ENCODE measurements at places on chromosomes 5 and 9. TPM values are rescaled to one million over a fixed set of nuclear protein-coding genes. Genes with fewer than 3 reads are reported as not detected.
A peak's percentile ranks its signal among the peaks of the same experiment; 100 is the strongest.

GNG10 gene
- total RNA-seq = 116 TPM

TCF7 gene
- total RNA-seq = 1.4 TPM

SGCD gene
- 67.0 TPM for total RNA-seq

PCDHA5 gene
- not detected for total RNA-seq

EDIL3 gene
- total RNA-seq = 16.3 TPM

ELOVL7 gene
- not detected for total RNA-seq

GRCh38 chr5:143703659-143704058 is 108.3 kb upstream of the HMHB1 start:
- DNase-seq = no peak
- H3K4me1 ChIP-seq = peaks cover 12% of the 10 kb centered on the region
- no peak overlapping the region for H3K4me3 ChIP-seq
- no peak overlapping the region for H3K27ac ChIP-seq
- H3K36me3 ChIP-seq = no peaks in the 10 kb centered on the region

DNA sequence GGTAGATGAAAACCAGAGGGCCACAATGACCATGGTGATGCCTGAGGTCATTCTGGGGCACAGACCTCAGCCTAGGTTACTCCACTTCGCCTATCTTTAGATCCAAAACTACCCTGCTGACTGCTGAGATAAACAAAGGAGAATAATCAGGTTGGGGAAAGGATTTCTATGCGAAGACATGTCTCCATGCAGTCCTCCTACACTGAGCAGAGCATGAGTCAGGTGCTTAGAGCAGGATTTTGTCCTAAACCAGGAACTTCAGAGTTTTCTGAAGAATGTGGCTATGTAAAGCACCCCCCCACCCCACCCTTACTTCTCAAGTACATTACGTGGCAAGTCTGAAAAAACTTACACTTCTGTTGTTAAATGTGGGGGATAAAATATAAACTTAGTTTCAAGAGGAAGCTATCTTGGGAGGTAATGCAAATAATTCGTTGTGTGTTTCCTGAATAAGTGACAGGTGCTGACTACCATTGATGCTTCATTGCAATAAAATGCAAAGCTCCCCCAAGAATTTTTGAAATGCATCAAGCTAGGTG is 19.4 kb downstream of the PDCD1LG2 start:
- peaks cover 4% of the 10 kb centered on the region for H3K36me3 ChIP-seq
- no peak for DNase-seq
- no peaks in the 10 kb centered on the region for H3K4me1 ChIP-seq
- no peak overlapping the region for H3K27ac ChIP-seq

- H3K4me3 ChIP-seq = no peak overlapping the region
- H3K36me3 ChIP-seq = no peaks in the 10 kb centered on the region
- DNase-seq = peak; percentile 15
- H3K27ac ChIP-seq = no peak overlapping the region
- peaks cover 14% of the 10 kb centered on the region for H3K4me1 ChIP-seq
These were observed 1.1 kb upstream of the ADAMTS2 start for GRCh38 chr5:179346401-179346800.

- H3K4me1 ChIP-seq = peaks cover 7% of the 10 kb centered on the region
- H3K27ac ChIP-seq = peak overlapping the region; percentile 48
- peak; percentile 65 for DNase-seq
- H3K36me3 ChIP-seq = no peaks in the 10 kb centered on the region
- H3K27me3 ChIP-seq = no peaks in the 10 kb centered on the region
- H3K4me3 ChIP-seq = peak overlapping the region; percentile 90
These were observed 563 bp downstream of the SNAPC4 start for GRCh38 chr9:136399176-136400037.

GRCh38 chr5:144102979-144103378 is 67.5 kb downstream of the YIPF5 start:
- H3K4me3 ChIP-seq = no peak overlapping the region
- no peaks in the 10 kb centered on the region for H3K27me3 ChIP-seq
- no peak overlapping the region for H3K27ac ChIP-seq
- DNase-seq = no peak
- H3K4me1 ChIP-seq = no peaks in the 10 kb centered on the region

GRCh38 chr5:68258531-68258930 is 43.0 kb downstream of the PIK3R1 start:
- no peak for DNase-seq
- H3K27me3 ChIP-seq = no peaks in the 10 kb centered on the region
- H3K36me3 ChIP-seq = no peaks in the 10 kb centered on the region
- H3K27ac ChIP-seq = no peak overlapping the region
- peaks cover 23% of the 10 kb centered on the region for H3K4me1 ChIP-seq

- peak overlapping the region; percentile 99 for H3K27ac ChIP-seq
- peak; percentile 88 for DNase-seq
- H3K27me3 ChIP-seq = no peaks in the 10 kb centered on the region
- H3K4me1 ChIP-seq = peaks cover 94% of the 10 kb centered on the region
These were observed 7.4 kb downstream of the B4GALT1 start for GRCh38 chr9:33159777-33160127.

DNA sequence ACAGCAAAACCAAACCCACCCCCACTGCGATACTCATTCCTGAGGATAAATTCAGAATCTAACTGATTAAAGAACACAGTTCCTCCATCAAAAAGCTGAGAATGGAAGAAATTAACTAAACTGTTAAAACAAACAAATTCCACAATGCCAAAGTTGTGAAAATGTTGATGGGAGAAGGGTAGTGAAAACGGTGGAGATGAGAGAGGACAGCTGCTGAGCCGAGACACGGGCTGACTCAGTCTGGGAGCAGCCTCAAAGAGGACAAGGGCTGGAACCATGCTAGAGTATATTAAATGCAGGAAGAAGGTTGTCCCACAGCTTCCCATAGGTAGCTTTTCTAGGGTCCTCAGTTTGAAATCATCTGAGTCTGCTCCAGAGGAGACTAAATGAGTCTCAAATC is 14.3 kb downstream of the ADAMTS12 start:
- H3K27ac ChIP-seq = no peak overlapping the region
- no peaks in the 10 kb centered on the region for H3K27me3 ChIP-seq
- H3K4me3 ChIP-seq = peak overlapping the region; percentile 48
- no peaks in the 10 kb centered on the region for H3K36me3 ChIP-seq
- peaks cover 9% of the 10 kb centered on the region for H3K4me1 ChIP-seq
- DNase-seq = peak; percentile 52

- no peak overlapping the region for H3K27ac ChIP-seq
- H3K36me3 ChIP-seq = no peaks in the 10 kb centered on the region
- no peaks in the 10 kb centered on the region for H3K27me3 ChIP-seq
- H3K4me1 ChIP-seq = peaks cover 17% of the 10 kb centered on the region
- peak; percentile 41 for DNase-seq
These were observed 9.6 kb downstream of the SHB start for GRCh38 chr9:38059233-38059936.

DNA sequence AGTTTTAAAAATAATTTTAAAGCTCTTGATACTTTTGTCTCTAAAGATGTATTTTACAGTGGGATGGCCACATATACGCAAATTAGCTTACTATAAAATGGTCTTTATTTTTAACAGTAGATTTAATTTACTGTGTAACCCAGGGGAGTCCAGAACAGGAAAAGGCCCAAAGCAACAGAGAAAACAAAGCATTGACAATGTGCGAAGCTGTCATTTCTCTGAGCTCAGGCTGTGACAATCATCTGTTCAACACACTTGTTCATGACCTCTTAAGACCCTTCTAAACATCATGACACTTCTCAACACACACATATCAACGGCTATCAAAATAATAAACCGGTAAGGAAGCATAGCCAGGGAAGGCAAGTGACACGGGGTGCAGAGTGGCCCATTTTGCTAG is 499.6 kb upstream of the MPDZ start:
- H3K27me3 ChIP-seq = no peaks in the 10 kb centered on the region
- no peak for DNase-seq
- no peak overlapping the region for H3K27ac ChIP-seq
- no peaks in the 10 kb centered on the region for H3K4me1 ChIP-seq
- no peaks in the 10 kb centered on the region for H3K36me3 ChIP-seq
- H3K4me3 ChIP-seq = no peak overlapping the region

DNA sequence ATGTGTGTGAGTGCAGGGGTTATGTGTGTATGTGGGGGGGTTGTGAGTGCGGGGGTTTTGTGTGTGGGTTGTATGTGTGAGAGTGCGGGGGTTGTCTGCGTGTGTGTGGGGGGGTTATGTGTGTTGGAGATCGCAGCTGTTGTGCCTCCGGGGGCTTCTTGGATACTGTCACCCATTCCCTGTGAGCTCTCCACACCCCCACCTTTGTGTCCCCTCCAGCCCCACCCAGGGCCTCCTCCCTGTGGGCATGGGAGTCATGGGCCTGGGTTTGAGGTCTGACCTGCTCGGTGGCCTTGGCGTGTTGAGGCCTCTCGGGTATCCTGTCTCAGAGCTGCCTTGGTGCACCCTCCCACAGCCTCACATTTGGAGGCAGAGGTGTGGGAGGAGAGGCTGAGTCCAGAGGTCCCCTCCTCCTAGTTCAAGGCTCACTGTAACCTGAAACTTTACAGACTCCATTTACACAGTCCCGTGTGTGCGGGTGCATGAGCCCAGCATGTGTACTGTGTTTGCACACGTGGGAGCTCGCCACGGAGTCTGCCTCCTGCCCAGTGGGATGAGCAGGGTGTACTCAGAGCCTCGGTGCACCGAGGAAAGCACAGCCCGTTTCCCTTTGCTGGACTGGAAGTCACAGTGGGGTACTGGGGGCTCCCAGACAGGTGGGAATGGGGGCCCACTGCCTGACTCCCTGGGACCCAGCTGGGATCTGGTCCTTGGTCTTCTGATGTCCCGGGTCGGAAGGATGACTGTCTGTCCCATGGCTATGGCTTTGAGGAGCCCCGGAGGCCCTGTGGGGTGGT is 43.4 kb downstream of the RXRA start:
- DNase-seq = no peak
- H3K4me3 ChIP-seq = no peak overlapping the region
- no peaks in the 10 kb centered on the region for H3K36me3 ChIP-seq
- no peak overlapping the region for H3K27ac ChIP-seq
- H3K4me1 ChIP-seq = peaks cover 28% of the 10 kb centered on the region
- no peaks in the 10 kb centered on the region for H3K27me3 ChIP-seq

DNA sequence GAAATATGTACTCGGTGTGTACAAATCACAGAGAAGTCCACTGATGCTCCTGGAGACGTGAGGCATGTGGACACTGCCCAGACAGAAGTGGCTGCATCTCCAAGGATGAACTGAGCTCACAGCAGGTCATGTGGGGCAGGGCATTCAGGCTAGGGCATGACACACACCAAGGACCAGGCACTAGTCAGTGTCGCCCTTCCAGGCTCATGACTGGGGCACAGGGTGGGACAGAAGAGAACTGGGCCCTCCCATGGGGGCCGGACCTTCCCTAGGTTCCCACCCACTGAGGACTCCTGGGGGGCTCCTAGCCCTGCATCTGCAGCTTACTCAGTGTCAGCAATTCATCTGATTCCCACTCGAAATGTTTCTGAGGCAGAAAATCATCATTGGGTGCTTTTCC is 256.8 kb upstream of the IRX4 start:
- H3K27me3 ChIP-seq = no peaks in the 10 kb centered on the region
- no peak overlapping the region for H3K4me3 ChIP-seq
- H3K27ac ChIP-seq = no peak overlapping the region
- no peaks in the 10 kb centered on the region for H3K4me1 ChIP-seq
- no peak for DNase-seq

GRCh38 chr5:1952444-1953099 is 69.8 kb upstream of the IRX4 start:
- H3K27ac ChIP-seq = no peak overlapping the region
- H3K36me3 ChIP-seq = no peaks in the 10 kb centered on the region
- no peaks in the 10 kb centered on the region for H3K27me3 ChIP-seq
- no peaks in the 10 kb centered on the region for H3K4me1 ChIP-seq
- H3K4me3 ChIP-seq = no peak overlapping the region

GRCh38 chr5:133241179-133242092 is 189.6 kb downstream of the HSPA4 start:
- no peaks in the 10 kb centered on the region for H3K27me3 ChIP-seq
- no peak overlapping the region for H3K27ac ChIP-seq
- DNase-seq = no peak
- H3K4me1 ChIP-seq = 0 out of 2 replicates have a peak, but pooled peaks cover 5% of the 10 kb centered on the region

DNA sequence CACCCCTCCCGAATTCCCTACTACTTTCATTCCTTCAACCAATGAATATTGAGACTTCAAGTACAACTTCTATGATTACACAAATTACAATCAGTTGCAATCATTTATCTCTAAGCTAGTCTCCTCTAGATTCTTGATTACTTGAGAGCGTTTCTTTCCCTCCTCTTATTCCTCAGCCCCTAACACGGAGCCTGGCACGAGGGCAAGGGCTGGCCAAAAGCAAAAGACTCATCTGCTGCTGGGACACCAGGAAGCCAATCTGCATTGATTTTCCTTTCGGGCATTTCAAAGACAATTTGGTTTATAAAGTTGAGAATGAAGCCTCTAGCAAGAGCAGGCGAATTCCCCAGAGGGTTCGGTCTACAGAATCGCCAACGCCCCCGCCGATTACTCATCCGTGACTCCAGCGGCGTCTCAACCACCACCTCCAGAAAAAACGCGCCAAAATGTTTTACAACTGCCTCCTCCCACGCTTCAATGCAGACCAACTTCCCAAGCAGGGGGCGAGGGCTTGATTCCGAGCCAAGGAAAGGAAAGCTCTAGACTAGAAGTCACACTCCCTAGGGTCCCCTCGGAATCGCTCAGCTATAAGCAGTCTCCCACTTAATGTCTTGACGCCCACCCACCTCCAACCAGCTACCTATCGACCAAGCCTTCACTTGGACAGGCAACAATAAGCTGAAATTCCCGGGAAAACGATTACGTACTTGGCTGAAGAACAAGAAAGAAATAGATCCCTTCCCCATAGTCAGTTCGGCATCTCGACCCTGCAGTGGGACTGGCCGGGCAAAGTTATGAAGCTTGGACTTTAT is 1.5 kb downstream of the PCSK1 start:
- H3K27ac ChIP-seq = no peak overlapping the region
- H3K27me3 ChIP-seq = peaks cover 24% of the 10 kb centered on the region
- no peaks in the 10 kb centered on the region for H3K36me3 ChIP-seq
- peak; percentile 97 for DNase-seq
- H3K4me1 ChIP-seq = peaks cover 19% of the 10 kb centered on the region
- peak overlapping the region; percentile 54 for H3K4me3 ChIP-seq

DNA sequence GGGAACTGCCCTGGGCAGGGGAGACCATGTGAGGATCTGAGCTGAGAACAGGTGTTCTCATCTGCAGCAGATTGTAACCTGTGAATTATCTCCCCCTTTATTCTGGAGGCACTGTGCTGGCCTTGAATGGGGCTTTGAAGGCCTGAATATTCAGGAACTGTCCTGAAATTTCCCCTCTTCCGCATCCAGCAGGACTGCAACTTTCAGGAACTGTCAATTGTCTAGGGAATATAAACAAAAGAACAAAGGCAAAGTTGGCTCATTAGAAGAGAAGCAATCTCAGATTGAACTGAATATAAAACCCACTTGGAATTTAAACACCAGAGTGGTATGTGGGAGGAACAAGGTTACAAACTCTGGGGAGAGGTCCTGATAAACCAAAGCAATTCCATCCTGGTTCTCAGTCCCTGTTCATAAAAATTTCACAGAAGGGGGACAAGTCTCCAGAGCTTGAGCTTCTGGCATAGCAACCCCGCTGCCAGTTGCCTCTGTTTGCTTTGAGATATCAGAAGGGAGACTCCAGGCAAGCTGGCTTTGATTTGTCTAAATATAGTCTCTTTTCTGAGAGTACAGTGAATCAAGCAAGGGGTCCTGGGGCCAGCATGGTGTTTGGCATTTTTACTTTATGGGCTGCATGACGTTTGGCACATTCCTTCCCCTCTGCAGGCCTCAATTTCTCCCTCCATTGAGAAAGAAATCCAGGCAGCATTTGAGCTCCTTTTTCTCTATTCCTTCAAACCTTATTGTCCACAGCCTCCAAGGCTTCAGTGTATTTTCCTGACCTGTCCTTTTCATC is 47.5 kb downstream of the ADRB2 start:
- H3K36me3 ChIP-seq = no peaks in the 10 kb centered on the region
- H3K4me3 ChIP-seq = no peak overlapping the region
- H3K27me3 ChIP-seq = no peaks in the 10 kb centered on the region
- peaks cover 10% of the 10 kb centered on the region for H3K4me1 ChIP-seq
